ENCODE measurements at places on chromosomes 12 and 14. TPM values are rescaled to one million over a fixed set of nuclear protein-coding genes. Genes with fewer than 3 reads are reported as not detected.

- DNase-seq: no peak
These were observed 66.9 kb downstream of the FUT8 start for GRCh38 chr14:65479386-65479785.

GRCh38 chr12:68850390-68850789 lies 42.4 kb downstream of the MDM2 start:
- DNase-seq: no peak

GRCh38 chr12:95017482-95017881 lies 14.0 kb upstream of the NDUFA12 start:
- DNase-seq: no peak

GRCh38 chr14:76237349-76237990 lies 85.7 kb downstream of the GPATCH2L start:
- DNase-seq: no peak

DNA sequence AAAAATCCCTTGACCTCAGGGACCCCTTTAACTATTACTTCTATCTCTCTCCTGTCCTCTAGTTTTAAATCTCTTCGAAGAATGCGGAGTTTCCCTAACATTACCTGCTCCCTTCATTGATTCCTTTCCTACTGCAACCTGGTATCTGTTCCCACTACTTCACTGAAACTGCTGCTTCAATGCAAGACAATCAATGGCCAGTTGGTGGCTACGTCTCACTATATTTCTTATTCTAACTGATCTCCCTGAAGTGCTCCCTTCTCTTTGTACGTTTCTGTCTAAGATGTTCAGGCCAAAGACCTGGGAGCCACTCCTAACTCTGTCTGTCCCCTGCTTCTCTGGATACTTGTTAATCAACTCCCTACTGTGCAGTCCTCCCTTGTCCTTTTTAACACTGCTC lies 10.3 kb upstream of the KCNA1 start:
- no peak for DNase-seq

GRCh38 chr14:95993768-95994592 lies 45.2 kb upstream of the C14orf132 start:
- no peak for DNase-seq

GRCh38 chr14:95515596-95516552 lies 576 bp downstream of the SYNE3 start:
- no peak for DNase-seq

GRCh38 chr12:70467918-70468733 lies 102.0 kb downstream of the KCNMB4 start:
- DNase-seq: no peak

DNA sequence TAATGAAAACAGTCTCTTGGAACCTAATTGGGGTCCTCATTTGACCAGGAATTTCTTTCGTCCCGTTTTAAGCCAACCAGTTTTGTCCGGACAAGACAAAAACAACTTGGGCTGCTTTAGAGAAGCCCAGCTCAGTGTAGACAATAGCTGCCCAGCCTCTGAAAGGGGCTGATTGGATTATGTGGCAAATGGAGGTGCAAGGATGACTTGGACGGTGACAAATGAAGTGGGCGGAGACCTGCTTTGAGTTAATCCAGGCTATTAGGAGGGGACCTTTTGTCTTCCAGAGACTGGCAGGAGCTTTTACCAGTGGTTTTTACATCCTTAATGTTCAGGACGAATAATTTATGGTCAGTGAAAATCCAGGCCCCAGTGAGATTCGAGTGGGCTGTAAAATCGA lies 4.8 kb downstream of the MEG3 start:
- DNase-seq: no peak

DNA sequence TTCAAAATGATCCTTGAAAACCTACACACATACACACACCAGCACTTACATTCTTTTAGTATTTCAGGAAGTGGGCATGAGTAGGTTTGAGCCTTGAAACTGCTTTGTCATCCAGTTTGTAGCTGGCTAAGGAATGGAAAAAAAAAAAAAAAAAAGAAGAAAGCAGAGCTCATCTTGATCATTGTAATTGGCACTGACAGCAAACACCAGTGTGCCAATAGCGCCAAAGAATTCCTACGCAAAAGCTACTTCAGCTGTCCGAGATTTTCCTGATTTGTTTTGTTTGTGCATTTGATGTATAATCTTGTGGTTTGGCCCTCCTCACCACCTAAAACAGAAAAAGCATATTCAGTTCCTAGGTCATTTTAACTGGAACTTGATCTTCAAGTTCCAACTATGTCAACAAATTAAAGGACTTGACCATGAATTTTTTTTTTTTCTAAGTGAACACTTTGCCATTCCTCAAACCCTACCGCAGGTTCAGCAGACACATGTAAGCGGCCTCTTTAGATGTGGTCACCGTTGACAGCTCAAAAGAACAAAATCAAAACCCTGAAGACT lies 57.3 kb downstream of the FLRT2 start:
- DNase-seq: no peak

GRCh38 chr14:58872061-58872460 lies 234.3 kb downstream of the DACT1 start:
- no peak for DNase-seq

DNA sequence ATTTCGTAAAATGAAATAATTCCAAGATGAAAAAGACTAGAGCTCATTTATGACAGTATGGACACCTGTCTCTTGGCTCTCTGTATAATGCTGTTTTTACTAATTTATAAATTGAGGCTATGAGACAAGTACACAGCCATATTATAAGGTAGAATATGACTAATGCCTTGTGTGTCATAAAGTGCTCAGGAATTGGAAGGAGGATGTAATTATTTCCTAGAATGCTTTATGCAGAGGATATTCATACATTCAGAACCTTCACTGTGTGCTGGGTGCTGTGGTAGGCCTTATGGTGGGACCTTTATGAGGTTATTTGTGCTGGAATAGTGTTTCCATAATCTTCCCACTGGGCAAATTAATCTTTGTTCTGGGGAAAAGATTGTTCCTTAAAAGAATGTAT lies 13.3 kb downstream of the PCNX1 start:
- no peak for DNase-seq

DNA sequence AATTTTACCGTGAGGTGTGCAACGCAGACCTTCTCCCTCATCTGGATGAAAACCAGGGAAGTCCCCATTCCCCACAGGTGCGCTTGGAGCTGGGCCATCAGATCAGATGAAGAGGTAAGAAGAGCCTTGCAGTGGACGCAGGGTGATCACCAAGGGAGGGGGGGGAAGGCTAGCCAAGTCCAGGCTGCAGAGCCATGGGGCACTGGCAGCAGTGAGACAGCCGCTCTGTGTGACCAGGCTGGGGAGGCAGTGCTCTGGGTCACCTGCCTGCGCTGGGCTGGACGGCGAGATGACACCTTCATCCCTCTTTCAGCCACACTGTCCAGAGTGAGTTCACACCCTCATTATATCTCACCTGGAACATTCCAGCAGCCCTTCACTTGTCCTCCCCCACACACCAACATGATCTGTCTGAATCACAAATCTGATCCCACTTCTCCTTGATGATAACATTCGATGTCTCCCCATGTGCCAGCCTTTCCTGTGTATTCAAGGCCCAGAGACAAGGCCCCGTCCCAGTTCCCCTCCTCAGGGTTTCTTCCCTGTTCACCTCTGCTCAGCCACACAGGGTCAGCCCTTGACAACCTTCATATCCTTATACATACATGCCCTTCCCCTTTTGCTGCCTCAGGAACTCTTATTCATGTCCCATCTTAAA lies 65.9 kb upstream of the VASH1 start:
- no peak for DNase-seq

GRCh38 chr14:95504135-95505029 lies 12.1 kb downstream of the SYNE3 start:
- no peak for DNase-seq

GRCh38 chr12:131091976-131092691 lies 138.4 kb downstream of the ADGRD1 start:
- no peak for DNase-seq

- DNase-seq: no peak
These were observed 27.1 kb upstream of the TESC start for GRCh38 chr12:117126335-117126734.

DNA sequence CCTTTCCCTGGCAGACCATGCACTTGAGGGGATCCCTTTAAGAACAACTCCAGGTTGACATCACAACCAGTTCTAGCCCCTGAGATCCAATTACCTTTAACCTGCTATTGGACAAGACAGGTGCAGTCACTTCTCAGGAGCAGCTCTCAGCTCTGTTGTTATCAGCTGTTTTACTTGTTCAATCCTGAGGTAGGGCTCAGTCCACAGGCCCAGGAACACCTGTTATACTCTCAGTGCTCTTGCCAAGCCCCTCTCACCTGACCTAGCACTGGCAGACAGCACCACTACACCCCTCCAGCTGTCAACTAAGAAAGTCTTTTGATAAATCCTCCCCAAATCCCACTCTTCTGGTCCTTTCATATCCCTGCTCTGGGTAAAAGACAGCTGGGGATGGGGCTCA lies 163.9 kb upstream of the TMTC2 start:
- DNase-seq: no peak

DNA sequence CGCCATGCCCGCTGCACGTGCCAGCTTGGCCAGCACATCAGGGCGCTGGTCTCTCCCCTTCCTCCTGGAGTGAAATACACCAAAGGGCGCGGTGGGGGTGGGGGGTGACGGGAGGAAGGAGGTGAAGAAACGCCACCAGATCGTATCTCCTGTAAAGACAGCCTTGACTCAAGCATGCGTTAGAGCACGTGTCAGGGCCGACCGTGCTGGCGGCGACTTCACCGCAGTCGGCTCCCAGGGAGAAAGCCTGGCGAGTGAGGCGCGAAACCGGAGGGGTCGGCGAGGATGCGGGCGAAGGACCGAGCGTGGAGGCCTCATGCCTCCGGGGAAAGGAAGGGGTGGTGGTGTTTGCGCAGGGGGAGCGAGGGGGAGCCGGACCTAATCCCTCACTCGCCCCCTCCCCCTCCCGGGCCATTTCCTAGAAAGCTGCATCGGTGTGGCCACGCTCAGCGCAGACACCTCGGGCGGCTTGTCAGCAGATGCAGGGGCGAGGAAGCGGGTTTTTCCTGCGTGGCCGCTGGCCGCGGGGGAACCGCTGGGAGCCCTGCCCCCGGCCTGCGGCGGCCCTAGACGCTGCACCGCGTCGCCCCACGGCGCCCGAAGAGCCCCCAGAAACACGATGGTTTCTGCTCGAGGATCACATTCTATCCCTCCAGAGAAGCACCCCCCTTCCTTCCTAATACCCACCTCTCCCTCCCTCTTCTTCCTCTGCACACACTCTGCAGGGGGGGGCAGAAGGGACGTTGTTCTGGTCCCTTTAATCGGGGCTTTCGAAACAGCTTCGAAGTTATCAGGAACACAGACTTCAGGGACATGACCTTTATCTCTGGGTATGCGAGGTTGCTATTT lies 914 bp upstream of the CCND2 start:
- no peak for DNase-seq

- no peak for DNase-seq
These were observed 83.6 kb downstream of the WNK1 start for GRCh38 chr12:835754-836518.

The SELPLG gene
- 3.8 TPM for polyA plus RNA-seq

The MMP14 gene
- 157 TPM for polyA plus RNA-seq

The KIF26A gene
- polyA plus RNA-seq: 7.2 TPM

The PTPRB gene
- 12.7 TPM for polyA plus RNA-seq

The CATSPERB gene
- 0.09 TPM for polyA plus RNA-seq

The LRRC10 gene
- polyA plus RNA-seq: 0.05 TPM

The ACSM4 gene
- polyA plus RNA-seq: 0.09 TPM

The LRRK2 gene
- 4.5 TPM for polyA plus RNA-seq
